Sigmoid colon (tissue), 7 donors: ENCODE measurements at places on chromosomes 11 and 22. TPM values are rescaled to one million over a fixed set of nuclear protein-coding genes. Genes with fewer than 3 reads are reported as not detected.

DNA sequence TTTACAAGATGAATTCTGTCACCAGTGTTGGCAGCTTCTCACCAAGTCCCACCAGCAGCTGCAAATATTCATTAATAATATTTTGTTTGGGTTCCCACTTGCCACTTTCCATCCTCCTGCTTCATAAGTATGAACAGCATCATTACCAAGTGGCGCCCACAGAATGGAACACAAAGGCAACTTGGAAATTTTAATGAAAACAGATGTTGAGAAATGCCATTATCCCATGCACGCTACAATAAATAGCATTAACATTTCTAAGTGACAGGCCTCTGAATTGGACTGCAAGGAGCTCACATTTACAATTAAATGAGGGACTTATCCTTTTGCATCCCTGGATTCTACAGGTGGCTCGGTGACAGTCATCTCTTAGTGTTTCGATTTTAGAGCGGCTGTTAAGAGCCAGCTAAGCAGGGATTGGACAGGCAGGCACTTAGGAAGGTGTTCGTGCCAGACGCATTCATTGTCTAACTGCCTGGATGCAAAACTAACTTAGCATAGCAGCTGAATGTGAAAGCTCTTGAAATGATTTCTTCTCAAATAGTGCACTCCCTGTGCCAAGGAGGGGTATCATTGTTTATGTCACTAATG, 170.3 kb downstream of the KIRREL3 start:
- DNase-seq = no peak

GRCh38 chr11:72863916-72864315, 49.7 kb downstream of the ATG16L2 start:
- no peak for DNase-seq

SEC14L6 gene
- total RNA-seq = not detected

MRGPRD gene
- total RNA-seq = 1.9 TPM

- DNase-seq = peak; percentile 32
These were observed 11.3 kb downstream of the C11orf21 start for GRCh38 chr11:2290351-2290841.
